Effector CD4-positive, alpha-beta T cell (primary cell): ENCODE measurements at places on chromosomes 16 and 17.

GRCh38 chr16:84868328-84868727 is 48.5 kb downstream of the CRISPLD2 start:
- no peak for DNase-seq

DNA sequence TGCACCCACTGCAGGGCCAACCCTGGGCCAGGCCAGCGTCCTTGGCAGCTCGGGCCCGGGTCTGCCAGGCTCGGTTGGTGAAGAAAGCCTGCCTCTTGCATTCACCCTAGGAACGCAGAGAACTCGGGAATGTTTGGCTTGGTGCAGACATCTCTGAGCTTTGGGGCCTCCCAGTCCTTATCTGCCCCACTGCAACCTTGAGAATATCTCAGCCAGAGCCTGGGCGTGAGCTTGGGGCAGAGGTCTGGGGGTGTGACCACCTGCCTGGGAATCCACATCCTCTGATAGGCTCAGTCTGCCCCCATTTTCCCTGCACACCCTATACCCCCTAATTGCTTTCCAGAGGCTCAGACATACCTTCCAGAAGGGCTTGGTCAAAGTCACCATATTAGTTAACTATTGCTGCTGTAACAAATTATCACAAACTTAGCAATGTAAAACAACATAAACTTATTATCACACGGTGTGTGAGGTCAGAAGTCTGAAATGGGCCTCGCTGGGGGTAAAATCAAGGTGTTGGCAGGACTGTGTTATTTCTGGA is 30.7 kb upstream of the ZNF423 start:
- no peak for DNase-seq

GRCh38 chr16:49528866-49529288 is 155.3 kb downstream of the C16orf78 start:
- no peak for DNase-seq

GRCh38 chr16:31050280-31051030 is 17.1 kb downstream of the STX4 start:
- no peak for DNase-seq

DNA sequence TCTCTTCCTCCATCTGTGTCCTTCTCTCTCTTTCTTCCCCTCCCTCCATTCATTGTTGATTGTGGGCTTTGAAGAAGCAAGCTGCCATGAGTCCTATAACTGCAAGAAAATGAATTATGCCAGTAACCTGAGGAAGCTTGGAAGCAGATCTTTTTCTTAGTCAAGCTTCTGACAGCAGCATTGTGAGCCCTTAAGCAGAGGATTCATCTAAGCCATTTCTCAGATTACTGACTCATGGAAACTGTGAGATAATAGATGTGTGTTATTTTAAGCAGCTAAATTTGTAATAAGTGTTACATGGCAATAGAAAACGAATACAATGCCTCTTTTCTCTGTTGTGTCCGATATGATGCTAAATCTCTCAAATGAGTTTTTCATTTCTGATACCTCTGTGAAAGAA is 1109.7 kb downstream of the CDH11 start:
- no peak for DNase-seq

DNA sequence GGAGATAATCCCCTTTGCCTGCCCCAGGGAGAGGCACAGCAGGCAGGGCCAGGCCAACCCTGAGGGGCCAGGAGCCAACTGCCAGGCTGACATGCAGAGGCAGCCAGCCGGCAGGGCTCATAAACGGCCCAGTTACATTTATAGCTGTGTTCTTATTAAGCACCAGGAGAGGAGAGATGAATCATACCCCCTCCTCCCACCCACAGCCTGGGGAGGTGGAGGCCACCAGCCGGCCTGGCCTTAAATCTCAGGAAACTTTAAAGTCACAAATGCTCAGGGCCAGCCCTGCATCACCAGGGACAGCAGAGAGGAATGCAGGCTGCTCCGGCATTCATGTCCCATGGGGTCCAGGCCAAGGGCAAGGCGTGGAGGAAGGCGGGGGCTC is 177.2 kb downstream of the TMEM132E start:
- DNase-seq = no peak

DNA sequence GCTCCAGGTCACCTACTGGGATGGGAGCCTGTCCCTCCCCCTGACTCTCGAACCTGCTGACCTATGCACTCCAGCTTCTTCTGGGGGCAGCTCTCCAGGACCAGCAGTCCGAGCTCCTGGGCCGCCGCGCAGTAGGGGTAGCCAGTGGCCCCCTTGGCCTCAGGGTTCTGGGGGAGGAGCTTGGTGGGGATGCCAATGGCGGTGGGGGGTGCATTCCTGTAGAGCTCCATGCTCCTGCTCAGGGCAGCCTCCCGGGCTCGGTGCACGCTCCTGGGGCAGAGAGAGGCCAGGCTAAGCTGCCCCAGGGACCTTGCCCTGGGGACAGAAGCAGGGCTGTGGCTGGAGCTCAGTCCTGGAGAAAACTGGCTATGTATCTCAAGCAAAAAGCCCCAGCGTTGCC is 7.7 kb upstream of the SPATA2L start:
- no peak for DNase-seq

GRCh38 chr17:56222255-56222654 is 69.0 kb downstream of the ANKFN1 start:
- DNase-seq = no peak
